ENCODE measurements at places on chromosomes 3 and 15.
A peak's percentile ranks its signal among the peaks of the same experiment; 100 is the strongest.

GRCh38 chr3:5058471-5058951 lies 63.6 kb upstream of the ARL8B start:
- DNase-seq: no peak

- DNase-seq: no peak
Observed at GRCh38 chr3:67017211-67017610, 19.1 kb downstream of the KBTBD8 start.

DNA sequence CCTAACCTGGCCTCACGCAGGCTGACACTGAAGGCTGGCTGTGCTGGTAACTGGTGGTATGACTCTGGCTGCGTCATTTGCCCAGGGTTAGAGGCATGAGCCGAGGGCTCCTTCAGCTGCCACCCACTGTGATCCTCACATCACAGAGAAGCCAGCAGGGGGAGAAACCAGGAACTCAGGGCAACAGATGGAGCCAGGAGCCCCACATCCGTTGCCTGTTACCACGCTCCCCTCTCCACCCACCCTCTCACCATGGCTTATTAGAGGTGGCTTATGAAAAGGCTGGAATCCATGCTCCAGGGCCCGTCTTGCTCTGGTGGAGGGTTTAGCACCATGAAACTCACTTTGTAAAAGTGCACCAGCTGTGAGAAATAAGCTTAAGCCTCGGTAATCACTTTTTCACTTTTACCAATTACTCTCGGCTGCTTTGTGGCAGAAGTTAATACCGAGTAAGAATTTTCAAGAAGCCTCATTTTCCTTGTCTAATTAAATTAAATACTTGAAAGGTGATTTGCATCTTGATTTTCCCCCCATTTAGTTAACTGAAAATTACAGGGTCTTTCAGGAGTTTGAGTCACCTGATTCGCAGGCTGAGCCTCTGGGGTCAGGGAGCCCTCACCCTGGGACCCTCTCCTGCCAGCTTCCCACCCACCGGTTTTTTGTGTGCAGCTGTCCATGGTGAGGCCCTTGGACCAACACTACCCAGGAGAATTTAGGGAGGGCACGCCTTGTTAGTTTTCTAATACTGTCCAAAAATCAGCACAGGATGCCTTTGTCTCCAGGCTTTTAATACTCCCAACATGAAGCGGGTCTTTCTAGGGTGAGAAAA lies 60.9 kb downstream of the ASB7 start:
- DNase-seq: no peak

GRCh38 chr3:185411133-185411532 lies 48.2 kb downstream of the MAP3K13 start:
- DNase-seq: no peak

DNA sequence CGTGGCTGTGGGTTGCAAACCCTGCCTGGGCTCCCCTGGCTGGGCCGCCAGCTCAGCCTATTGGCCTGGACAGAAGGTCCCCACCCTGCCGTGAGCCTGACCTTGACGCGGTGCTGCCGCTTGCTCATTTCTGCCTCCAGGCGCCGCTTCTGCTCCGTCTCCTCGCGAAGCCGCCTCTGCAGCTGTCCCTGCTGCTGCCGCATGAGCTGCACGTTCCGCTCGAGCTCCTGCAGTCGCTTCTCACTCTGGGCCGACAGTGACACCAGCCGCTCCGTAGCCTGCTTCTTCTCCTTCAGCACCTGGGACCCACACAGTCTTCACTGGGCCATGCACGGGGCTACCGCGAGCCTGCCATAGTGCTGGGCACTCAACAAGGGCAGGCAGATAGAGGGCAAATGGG lies 21.7 kb downstream of the KIF7 start:
- DNase-seq: no peak

DNA sequence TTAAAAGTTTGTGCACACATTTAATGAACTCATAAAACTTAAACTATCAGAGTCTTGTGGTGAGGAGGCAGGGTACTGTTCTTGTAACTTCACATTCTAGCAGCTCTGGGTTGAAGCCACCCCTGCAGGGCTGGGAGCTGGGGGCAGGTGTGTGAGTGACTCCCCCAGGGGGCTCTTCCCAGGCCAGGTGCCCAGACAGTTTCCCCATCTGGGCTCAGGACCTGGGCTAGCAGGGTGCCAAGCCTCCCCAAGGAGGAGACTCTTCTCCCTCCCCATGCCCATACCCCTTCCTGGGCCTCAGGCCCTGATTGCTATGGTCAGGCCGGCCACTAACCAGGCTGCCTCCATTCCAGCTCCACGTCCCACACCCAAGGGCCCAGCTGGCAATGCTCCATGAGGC lies 22.0 kb upstream of the CHCHD6 start:
- no peak for DNase-seq

DNA sequence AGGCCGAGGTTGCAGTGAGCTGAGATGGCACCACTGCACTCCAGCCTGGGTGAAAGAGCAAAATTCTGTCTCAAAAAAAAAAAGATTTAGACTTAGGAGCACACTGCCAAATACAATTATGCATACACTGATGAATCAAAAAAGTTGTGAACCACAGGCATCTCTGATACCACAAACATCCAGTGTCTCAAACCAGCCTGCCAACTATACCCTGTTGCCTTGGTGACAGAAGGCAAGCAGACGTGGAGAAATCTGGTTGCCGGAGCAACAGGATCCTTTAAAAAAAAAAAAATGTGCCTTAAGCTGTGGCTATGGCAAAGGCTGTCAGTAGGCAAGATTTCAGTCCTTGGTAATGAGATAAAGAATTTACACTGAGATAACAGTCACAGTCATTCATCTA lies 202.3 kb downstream of the NEK10 start:
- no peak for DNase-seq

DNA sequence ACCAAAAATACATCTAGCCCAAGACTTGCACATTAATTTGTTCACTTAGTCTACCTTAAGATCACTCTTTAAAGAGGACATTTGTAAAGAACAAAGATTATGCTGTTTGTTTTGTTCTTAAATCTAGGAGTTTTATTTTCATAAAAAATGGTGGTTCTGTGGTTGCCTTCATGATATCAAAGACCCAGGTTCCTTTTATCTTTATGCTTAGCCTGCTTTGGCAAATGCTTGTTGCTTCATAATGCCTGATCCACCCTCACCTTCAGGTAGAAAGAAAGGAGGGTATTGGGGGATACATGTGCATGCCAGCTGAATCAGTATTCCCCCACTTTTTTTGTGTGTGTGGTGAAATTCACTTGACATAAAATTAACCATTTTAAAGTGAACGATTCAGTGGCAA lies 48.5 kb downstream of the GTF2E1 start:
- no peak for DNase-seq

GRCh38 chr3:116443191-116443661 lies 2.1 kb downstream of the LSAMP start:
- no peak for DNase-seq

- no peak for DNase-seq
Observed at GRCh38 chr3:172260381-172260780, 187.9 kb downstream of the GHSR start.

- DNase-seq: no peak
Observed at GRCh38 chr3:158864492-158864891, 62.6 kb downstream of the MFSD1 start.

DNA sequence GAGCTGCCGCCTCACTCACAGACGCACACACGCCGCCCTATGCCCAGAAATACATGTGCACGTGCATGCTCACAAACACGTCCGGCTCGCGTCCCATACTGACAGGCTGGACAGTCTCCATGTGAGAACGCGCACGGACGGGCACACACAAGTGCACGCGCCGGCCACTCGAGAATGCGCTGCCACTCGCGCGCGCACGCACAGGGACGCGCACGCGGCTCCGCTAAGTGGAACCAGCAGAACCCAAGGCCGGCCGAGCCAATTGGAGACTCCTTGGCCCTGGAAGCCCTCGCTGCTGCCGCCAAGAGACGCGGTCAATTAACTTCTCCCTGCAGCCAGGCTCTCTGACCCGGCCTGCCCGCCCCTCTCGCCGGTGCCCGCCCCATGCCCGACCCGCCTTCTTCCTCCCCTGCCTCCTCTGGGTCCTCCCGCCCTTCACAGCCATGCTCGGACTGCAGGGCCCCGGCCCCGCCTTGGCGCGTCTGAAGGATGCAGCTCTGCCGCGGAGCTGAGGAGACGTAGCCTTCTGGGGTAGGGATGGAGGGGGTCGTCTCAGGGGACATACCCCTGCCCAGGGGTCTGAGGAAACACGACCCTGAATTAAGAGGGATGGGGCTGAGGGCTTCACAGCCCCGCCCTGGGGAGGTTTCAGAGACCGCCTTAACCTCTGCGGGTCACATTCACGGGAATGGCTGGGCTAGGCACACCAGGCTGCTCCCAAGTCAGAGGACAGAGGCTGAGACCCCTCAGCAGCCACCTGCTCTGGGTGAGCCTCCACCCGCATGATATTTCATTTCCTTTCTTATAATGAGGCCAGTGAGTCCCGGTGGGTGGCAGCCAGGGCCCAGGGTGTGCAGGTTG lies 15.0 kb downstream of the PTH1R start:
- no peak for DNase-seq

GRCh38 chr3:167406876-167407492 lies 26.9 kb upstream of the ZBBX start:
- no peak for DNase-seq

GRCh38 chr15:94075349-94075748 lies 156.0 kb upstream of the MCTP2 start:
- DNase-seq: no peak

DNA sequence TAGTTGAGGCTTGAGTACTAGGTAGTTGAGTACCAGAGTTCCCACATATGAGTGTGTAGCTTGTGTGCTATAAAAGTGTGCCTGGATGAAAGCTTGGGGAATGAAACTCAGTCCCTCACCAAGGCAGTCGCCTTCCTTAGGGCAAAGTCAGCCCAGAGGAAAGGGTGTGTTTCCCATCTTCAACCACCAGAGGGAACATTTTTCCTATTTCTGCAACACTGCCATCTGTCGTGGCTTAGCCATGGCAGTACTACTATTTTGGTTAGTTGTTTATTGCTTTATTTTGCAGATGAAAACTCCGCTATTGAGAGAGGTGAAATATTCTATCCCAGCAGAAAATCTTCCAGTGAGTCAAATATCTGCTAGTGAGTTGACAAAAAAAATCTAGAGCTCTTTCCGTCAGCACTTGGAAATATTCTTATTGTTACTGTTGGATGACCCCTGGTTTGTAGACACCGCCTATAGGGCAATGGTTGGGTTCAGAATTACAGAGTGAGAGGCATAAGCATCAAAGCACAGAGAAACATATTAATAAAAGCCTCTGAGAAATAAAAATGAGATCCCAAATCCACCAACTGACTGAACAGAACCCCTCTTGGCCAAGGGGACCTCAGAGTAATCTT lies 239.9 kb downstream of the CPNE4 start:
- no peak for DNase-seq

DNA sequence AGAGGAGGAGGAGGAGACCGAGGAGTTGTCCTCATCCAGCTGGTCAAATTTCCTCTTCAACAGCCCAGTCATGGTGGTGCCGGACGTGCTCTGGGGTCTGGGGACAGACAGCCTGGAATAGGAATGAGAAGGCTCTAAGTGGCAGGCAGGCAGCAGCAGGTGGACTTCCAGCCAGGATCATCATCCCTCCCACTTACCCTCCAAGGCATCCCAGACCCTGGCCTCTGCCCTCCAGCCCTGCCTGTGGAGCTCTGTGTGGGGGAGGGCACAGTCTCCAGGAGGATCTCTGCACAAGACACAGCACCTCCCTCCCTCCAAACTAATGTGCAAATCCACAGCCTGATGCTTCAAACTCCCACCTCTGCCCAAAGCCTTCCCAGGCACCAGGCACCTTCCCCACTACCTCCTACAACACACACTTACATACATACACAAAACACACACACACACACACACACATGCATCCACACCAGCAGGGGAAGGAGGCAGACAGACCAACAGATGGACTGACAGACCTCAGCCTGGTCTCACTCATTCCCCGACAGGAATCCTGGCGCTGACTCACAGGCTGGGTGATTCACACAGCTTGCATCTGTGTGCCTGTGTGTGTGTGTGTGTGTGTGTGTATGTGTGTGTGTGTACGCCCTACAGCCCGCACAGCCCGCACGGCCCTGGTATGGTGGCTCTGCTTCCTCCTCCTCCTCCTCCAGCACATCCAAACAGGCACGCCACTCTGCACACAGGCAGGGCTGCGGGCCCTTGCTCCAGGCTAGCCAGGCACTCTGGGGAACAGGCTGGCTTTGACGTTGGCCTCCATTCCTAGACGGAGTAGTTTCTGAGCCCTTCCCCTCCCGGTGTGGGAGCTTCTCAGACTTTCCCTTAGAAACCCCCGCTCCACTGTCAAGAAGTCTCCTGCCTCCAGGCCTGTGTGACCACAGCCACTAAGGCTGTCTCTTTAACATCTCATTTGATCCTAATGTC lies 6.5 kb downstream of the CSRNP1 start:
- DNase-seq: peak; percentile 74

GRCh38 chr3:104411757-104412156 lies 955.0 kb upstream of the ALCAM start:
- DNase-seq: no peak

- DNase-seq: no peak
Observed at GRCh38 chr15:68369931-68370767, 61.8 kb downstream of the ITGA11 start.

GRCh38 chr3:31841515-31841914 lies 139.5 kb downstream of the OSBPL10 start:
- DNase-seq: no peak

GRCh38 chr3:143973259-143974021 lies 1.8 kb downstream of the DIPK2A start:
- peak; percentile 64 for DNase-seq

GRCh38 chr3:39753391-39753790 lies 56.0 kb upstream of the MYRIP start:
- no peak for DNase-seq

DNA sequence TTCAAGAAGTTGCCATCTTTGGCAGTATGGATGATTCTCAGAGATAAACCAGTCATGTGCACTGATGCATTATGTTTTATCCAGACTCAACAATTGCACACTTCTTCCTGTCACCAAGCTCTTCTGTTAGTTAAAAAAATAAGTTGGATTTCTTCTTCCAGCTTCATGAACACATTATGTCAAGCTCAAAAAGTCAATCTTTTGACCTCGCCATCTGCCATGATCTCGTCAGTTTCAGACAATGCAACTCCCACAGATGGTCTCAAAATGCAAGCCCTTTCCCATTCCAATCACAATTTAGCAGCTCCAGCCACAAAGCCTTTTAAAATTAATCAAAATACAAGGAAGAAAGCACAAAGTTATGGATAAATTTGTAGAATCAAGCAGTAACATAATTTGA lies 42.8 kb downstream of the TFDP2 start:
- DNase-seq: no peak

DNA sequence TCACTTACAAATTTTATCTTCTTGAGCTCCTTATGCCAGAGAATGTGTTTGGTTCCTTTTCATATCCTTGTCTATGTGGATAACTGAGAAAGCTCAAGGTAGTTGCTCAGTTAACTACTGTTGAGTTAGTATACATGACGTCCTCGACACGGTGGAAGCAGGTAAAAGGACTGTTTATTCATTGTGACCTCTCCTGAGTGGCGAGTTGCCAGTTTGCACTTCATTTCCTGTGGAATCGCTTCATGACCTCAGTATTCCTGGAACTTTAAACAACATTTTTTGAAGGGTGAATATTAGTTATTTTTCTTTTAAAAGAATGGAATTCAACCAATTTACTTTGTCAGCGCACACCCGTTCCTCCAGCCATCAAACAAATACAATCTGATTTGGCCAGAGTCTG lies 1.2 kb upstream of the TPRG1 start:
- DNase-seq: no peak

Measured in bone marrow (tissue), 2 donors.